ENCODE measurements at places on chromosomes 7 and 10.

- no peak for DNase-seq
Observed at GRCh38 chr10:122298206-122298597, 27.1 kb downstream of the BTBD16 start.

DNA sequence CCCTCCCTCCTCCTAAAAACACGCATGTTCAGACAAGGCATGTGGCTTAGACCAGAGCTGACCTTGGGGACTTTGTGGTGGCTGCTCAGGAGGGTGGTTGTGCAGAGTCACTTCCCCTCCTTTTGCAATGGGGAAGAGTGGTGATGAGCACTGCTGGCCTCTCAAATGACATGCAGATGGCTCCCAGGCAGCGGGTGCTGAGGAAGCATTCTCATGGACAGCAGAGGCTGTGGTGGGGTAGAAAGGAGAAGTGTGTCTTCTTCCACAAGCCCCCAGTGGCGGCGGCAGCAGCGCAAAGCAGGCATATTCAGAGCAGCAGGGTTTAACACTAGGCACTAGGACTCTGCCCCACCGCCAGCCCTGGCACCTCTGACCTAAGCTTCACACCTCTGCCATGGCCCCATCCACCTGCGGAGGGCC is 105.9 kb upstream of the ANLN start:
- DNase-seq = peak; percentile 66

DNA sequence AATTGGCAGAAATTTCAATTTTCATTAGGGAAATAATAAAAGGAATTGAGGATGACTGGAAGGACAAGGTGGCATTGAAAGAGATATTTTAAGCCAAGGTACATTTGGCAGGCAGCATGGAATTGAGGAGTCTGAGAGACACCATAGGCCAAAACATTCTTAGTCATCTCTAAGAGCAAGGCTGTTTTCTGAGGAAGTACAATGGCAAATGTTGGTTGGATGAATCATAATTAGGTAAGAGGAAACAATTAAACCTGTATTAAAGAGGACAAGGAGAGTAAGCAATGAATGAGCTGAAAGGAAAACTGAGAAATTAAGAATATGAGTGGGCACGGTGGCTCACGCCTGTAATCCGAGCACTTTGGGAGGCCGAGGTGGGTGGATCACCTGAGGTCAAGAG is 86.3 kb downstream of the MRPL32 start:
- no peak for DNase-seq

DNA sequence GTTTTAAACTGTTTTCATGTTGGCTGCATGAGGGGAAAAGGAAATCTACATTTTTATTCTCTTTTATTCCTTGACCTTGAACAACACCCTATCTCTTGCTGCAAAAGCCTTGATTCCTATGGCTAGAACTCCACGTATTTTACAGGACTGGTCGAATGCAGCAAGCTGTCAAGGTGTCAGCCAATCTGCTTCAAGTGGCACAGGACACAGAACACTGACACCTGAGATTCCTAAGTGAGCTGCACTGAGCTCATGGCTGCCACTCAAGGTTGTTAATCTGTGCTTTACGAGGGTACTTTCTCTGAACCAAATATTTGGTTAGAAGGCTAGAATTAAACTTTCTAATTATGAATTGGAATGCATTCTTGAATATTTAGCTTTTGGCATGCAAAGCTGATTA is 349.7 kb upstream of the COBL start:
- no peak for DNase-seq

DNA sequence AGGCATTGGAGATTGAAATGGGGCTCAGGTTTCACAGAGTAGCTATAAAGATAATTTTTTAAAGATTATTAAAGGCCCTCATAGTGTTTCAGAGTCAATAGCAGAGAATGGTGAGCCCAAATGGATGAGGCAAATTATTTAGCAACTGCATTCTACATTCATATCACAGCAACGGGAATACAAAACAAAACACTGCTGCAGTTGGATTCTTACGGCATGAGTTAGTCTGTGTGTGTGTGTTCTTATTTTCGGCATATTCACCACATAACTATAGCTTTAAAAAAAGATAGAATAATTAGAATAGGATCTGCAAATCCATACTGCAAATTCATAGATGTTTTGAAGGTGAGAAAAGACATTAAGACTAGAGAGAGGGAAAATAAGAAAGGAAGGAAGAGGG is 66.0 kb downstream of the SUGCT start:
- DNase-seq = no peak

DNA sequence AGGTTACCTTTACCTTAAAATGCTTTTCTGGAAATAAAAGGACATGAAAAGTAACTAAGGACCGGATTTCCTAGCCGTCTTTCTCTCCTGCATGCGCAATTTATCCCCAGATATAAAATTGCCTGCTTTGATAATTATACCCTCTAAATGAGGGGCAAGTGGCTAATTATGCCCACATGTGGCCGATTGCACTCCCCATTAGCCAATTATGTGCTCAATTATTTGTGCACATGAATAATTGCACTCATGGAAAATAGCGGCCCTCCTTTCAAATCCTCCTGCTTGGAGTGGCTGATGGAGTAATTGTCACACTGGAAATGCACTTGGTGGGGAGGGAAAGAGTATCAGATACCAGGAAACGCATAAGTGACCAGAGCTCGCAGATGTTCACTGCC is 66.4 kb upstream of the ATRNL1 start:
- no peak for DNase-seq

GRCh38 chr7:90165724-90166123 is 11.5 kb downstream of the STEAP1 start:
- peak; percentile 66 for DNase-seq
